ENCODE measurements at places on chromosomes 1 and 21. TPM values are rescaled to one million over a fixed set of nuclear protein-coding genes. Genes with fewer than 3 reads are reported as not detected.

DNA sequence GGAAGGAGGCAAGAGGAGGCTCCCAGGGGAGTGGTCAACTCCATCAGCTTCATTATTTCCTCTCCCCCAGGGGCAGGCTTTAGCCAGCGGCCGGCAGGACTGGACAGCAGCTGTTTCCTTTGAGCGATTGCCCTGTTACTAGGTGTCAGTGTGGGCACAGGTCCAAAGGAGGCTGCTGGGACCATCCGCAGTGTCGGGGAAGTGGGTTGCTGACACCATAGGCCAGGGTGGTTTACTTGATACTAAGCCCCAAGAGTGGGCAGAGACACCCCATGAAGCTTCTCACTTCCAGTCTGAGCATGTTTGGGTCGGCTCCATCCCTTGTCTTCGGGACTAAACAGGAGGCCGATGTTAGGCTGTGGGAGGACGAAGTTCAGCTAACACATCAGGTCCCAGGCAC is 63.6 kb downstream of the KAZN start:
- H3K27me3 ChIP-seq = peaks cover 3% of the 10 kb centered on the region
- H3K36me3 ChIP-seq = peaks cover 5% of the 10 kb centered on the region
- H3K4me3 ChIP-seq = no peak overlapping the region
- no peak overlapping the region for H3K27ac ChIP-seq

GRCh38 chr1:108645564-108646184 is 15.2 kb downstream of the HENMT1 start:
- peaks cover 6% of the 10 kb centered on the region for H3K27me3 ChIP-seq
- H3K27ac ChIP-seq = no peak overlapping the region
- peaks cover 9% of the 10 kb centered on the region for H3K4me1 ChIP-seq
- no peak overlapping the region for H3K4me3 ChIP-seq

DNA sequence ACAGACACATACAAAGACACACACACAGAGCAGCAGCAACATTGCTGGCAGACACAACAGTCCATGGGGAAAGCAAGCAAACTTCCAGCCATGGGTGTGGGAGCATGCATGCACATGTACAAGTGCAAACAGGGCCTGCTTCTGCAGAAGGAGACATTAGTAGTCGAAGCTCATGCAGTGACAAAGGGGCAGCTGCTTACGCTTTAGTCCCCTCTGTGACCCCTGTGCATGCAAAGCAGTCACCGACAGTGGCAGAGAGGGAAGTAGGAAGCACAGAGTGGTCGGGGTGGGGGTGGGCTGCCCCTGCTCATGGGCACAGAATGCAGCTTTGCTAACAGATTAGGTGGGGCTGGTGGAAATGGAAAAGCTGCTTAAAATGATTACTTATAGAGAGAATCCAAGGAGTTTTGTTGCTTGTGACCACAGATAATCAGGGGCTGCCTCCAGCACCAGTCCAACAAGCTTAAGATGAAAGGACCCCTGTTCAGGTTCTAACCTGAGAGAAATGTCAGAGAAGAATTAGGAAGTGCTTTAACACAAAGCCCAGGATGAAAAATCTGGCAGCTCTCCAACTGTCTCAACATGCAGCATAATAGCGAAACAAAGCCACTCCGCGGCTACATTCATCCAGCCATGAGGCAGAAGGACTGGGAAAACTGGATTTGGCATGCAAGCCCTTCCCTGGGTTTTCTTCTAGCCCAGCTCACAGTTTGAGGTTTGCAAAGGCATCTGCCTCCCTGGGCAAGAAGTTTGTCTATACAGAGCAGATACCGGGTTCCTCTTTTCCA is 378.9 kb downstream of the KCNH1 start:
- no peak overlapping the region for H3K27ac ChIP-seq
- peaks cover 8% of the 10 kb centered on the region for H3K27me3 ChIP-seq
- H3K4me3 ChIP-seq = no peak overlapping the region
- peaks cover 10% of the 10 kb centered on the region for H3K4me1 ChIP-seq

GRCh38 chr1:235533476-235534168 is 29.4 kb upstream of the B3GALNT2 start:
- no peak for DNase-seq
- H3K36me3 ChIP-seq = peaks cover 5% of the 10 kb centered on the region
- no peak overlapping the region for H3K4me3 ChIP-seq
- peak overlapping the region; percentile 48 for H3K27ac ChIP-seq
- H3K27me3 ChIP-seq = peaks cover 2% of the 10 kb centered on the region
- peaks cover 31% of the 10 kb centered on the region for H3K4me1 ChIP-seq

- peaks cover 1% of the 10 kb centered on the region for H3K27me3 ChIP-seq
- no peak overlapping the region for H3K27ac ChIP-seq
- no peaks in the 10 kb centered on the region for H3K4me1 ChIP-seq
- peaks cover 8% of the 10 kb centered on the region for H3K36me3 ChIP-seq
Measured at GRCh38 chr1:18373882-18374493, 106.7 kb upstream of the KLHDC7A start.

- H3K4me1 ChIP-seq = peaks cover 29% of the 10 kb centered on the region
- peak; percentile 36 for DNase-seq
- no peaks in the 10 kb centered on the region for H3K36me3 ChIP-seq
- H3K27ac ChIP-seq = peak overlapping the region; percentile 55
Measured at GRCh38 chr1:227411066-227411465, 92.8 kb upstream of the CDC42BPA start.

DNA sequence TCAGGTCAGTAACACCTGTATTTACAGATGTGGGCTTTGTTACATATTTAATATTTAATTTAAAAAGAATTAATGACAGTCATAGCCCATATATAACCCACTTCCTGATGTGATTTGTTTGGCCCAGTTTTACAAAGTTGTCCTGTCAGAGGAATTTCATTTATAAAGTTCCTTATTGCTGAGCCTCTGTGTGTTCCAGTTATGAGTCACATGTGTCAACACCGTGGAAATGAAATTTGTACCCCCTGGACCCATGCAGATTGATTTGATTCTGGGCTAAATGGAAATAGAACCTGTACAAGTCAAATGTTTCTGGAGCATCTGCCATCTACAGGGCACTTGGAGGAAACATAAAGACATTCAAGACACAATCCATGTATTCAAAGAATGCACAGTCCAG is 149.2 kb downstream of the CACNA1E start:
- no peak overlapping the region for H3K4me3 ChIP-seq
- no peaks in the 10 kb centered on the region for H3K27me3 ChIP-seq
- DNase-seq = no peak

GRCh38 chr1:184197831-184198230 is 146.3 kb downstream of the TSEN15 start:
- peaks cover 4% of the 10 kb centered on the region for H3K27me3 ChIP-seq
- H3K36me3 ChIP-seq = no peaks in the 10 kb centered on the region
- H3K27ac ChIP-seq = no peak overlapping the region
- H3K4me1 ChIP-seq = peaks cover 7% of the 10 kb centered on the region

DNA sequence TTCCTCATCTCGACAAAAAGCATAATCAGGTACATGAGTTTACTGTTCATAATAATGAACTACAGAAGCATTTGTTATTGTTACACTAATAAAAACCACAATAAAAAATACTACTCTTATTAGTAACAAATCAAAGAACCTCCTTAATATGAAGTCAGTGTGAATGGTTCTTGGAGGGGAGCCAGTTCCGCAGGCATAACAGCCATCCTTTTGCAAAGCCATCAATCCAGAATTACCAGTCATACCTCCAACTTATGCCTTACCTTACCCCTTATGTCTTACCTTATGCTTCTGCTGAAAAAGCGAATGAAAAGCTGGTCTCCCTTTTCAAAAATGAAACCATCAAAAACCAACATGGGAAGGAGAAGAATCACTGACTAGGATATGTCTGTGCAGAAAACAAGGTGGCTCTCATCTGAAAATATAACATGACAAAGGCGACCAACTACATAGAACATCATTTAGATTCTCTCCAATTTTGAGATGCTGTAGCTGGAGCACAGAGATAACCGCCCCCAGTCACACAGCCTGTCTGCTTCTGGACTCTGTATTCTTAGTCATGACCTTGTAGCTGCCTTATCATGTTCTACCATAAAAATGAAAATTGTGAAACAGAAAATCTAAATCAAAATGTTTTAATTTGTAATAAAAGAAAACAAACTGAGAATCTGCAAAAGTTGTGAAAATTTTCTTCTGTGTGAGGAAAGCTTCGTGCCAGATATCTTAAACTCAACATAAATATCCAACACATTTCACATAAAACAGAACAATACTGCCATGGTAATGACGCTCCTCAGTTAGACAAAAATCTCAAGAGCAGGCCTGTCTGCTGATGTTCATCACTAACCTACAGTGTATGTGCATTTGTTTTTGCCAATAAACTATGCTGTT is 438.2 kb downstream of the SMYD3 start:
- H3K36me3 ChIP-seq = no peaks in the 10 kb centered on the region
- H3K4me3 ChIP-seq = no peak overlapping the region
- peaks cover 31% of the 10 kb centered on the region for H3K4me1 ChIP-seq
- H3K27me3 ChIP-seq = no peaks in the 10 kb centered on the region
- H3K27ac ChIP-seq = no peak overlapping the region

GRCh38 chr1:109893532-109894171 is 17.0 kb upstream of the CSF1 start:
- no peak overlapping the region for H3K27ac ChIP-seq
- H3K4me3 ChIP-seq = no peak overlapping the region
- H3K4me1 ChIP-seq = no peaks in the 10 kb centered on the region
- DNase-seq = no peak
- H3K36me3 ChIP-seq = no peaks in the 10 kb centered on the region

DNA sequence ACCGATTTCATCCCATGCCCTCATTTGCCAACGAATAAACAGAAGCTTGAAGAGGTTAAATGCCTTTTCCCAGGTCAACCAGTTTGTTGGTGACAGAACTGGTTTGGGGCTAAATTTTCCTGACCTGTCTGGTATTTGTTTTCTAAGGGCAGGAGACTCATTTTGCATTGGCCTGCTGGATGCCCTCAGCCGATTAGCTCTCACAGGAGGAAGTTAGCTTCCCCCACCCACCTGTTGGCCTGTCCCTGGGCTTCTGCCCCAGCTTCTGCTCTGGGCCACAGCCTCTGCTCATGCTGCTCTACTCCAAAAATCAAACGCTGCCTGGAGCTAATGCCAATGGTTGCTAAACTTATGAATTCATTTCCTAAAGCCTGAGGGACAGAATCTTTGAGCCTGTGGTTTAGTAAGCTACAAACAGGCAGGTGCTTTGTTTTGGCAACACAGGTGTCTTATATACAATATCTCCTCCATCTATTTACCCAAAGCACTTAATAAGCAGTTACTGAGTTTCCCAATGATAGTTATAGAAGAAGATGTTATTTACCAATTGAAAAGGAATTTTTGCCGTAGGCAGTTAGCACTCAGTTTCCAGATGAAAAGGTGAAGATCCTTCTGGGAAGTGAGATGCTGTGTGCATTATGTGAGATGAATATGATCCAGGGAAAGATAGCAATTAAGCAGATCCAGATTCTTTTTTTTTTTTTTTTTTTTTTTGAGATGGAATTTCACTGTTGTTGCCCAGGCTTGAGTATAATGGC is 82.3 kb downstream of the TM2D1 start:
- H3K27ac ChIP-seq = no peak overlapping the region
- peaks cover 7% of the 10 kb centered on the region for H3K4me1 ChIP-seq
- H3K4me3 ChIP-seq = no peak overlapping the region
- H3K27me3 ChIP-seq = peaks cover 2% of the 10 kb centered on the region

The PTPRF gene
- total RNA-seq = 91.1 TPM

The KRTAP11-1 gene
- not detected for total RNA-seq

The EDEM3 gene
- 39.9 TPM for total RNA-seq

The CLCNKA gene
- total RNA-seq = not detected

The PODN gene
- total RNA-seq = 8.9 TPM

The CLDN17 gene
- total RNA-seq = not detected

The TMEM82 gene
- not detected for total RNA-seq

The KLHDC7A gene
- total RNA-seq = not detected

Measured in HFFc6 (cell line).